ENCODE measurements at places on chromosomes 12 and 14.

DNA sequence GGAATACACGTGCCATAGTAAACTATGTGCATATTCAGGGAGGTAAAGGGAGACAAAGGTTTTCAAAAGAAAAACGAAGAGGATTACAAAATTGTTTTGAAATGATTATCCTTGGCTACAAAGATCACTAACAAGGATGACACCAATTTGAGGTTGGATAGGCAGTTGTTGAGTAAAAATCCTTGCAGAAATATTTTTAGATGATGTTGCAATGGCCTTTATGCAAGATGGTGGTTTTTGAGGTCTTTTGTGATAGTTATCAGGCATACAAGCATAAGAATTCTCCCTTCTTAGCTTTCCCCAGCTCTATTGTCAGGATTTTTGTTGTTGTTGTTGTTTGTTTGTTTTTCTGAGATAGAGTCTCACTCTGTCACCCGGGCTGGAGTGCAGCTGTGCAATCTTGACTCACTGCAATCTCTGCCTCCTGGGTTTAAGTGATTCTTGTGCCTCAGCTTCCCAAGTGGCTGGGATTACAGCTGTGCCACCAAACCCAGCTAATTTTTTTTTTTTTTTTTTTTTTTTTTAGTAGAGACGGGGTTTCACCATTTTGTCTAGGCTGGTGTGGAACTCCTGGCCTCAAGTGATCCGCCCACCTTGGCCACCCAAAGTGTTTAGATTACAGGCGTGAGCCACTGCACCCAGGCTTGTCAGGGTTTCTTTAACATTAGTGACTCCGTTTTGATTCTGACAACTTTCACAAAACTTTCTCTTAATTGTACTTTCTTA lies 7.8 kb downstream of the RNASE1 start:
- DNase-seq = no peak

DNA sequence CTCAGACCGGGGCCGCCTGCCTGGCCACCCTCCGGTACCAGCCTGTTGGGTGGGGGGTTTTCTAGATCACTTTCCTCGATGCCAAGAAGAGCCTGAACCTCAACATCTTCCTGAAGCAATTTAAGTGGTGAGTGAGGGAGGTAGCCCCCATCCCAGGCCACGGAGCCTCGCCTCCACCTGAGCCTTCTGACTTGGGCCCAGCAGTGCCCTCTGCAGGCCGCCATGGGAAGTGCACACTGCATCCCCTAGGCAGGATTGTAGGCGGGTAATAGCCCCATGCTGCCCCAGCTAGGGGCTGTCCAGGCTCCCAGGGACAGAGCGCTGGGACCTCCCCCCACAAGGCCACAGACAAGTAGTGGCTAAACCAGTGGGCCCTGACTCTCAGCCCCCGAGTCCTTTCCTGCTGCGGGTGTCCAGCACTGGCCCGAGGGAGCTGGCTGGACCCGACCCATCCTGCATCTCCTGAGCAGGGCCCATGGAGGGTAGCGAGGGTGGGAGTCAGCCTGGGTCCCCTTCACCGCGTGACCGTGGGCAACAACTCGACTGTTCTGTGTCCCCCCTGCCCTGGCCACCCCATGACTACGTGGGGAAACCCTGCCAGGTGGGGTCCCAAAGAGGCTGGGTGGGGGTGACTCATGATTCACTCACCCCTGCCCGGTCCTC lies 15.3 kb upstream of the ADSS1 start:
- peak; percentile 74 for DNase-seq

- no peak for DNase-seq
Measured at GRCh38 chr12:2501464-2502191, 293.1 kb upstream of the FKBP4 start.

DNA sequence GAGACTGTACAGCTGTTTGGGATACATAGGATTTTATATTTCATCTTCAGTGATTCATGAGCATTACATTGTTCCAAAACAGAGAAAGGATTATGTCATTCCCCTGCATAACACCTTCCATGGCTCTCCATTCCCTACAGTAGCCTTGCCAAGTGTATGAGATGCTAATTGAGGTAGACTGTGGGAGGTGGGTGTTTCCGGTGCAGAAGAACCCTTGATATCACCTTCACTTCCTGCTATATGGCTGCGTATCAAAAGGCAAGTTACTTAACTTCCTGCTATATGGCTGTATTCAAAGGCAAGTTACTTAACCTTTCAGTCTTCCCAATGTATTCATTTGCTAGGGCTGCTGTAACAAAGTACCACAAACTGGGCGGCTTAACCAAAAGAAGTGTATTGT lies 11.2 kb downstream of the FAR2 start:
- no peak for DNase-seq

DNA sequence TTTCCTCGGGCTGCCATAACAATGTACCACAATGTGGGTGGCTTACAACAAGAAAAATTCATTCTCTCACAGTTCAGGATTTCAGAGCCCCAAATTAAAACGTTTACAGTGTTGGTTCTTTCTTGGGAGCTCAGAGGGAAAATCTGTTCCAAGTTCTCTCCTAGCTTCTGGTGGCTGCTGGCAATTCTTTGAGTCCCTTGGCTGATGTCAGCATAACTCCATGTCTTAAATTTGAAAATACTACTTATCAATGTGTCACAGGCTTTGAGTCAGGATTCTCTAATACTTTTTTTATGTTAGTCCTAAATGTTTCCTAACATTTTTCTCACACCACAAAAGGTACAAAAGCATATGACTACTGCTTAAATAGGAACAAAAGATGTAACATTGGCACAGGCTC lies 198.4 kb upstream of the ATXN7L3B start:
- DNase-seq = no peak

DNA sequence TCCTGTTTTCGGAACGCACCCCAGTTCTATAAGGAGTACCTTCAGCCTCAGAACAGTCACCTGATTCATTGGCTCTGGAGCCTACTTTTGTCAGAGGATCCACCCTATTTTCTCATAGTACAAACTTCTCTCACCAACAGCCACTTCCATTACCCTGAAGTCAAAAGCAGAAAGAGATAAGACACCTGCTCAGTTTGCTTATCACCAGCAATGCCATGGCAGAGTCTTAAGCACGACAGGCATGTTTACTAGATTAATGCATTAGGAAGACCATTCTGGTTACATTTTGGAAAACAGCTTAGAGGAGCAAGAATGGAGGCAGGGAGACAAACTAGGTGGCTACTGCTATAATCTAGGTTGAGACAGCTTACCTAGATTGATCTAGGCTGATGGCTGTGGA lies 67.7 kb downstream of the GXYLT1 start:
- DNase-seq = no peak
